ENCODE measurements at places on chromosomes 7 and 10. TPM values are rescaled to one million over a fixed set of nuclear protein-coding genes. Genes with fewer than 3 reads are reported as not detected.

Gene HKDC1
- not detected for total RNA-seq

Gene PPP1R17
- not detected for total RNA-seq

Gene TAS2R41
- not detected for total RNA-seq

- DNase-seq: no peak
Observed at GRCh38 chr10:33099748-33100147, 141.7 kb upstream of the ITGB1 start.

DNA sequence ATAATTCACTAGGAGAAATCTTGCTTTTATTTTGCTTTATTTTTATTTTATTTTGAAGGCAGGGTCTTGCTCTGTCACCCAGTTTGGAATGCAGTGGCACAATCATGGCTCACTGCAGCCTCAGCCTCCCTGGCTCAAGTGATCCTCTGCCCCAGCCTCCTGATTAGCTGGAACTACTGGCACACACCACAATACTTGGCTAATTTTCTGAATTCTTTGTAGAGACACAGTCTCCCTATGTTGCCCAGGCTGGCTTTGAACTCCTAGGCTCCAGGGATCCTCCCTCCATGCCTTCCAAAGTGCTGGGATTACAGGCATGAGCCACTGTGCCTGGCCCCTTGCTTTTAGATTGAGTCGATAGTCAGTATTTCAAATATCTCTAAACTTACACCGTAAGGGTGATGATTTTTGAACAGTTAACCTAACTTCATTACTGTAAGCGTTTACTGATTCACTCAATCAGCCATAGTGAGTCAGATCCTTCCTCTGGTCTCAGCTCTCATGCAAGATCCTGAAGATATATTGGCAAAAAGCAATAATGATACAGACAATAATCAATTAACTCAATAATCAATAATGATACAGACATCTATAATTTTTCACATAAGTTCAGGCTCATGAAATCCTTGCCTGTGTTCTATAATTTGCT, 239.5 kb downstream of the KIAA1217 start:
- no peak for DNase-seq

GRCh38 chr10:128483216-128483615, 357.0 kb upstream of the MKI67 start:
- no peak for DNase-seq

Data from cardiac septum (tissue), 1 donor.